Stimulated activated CD8-positive, alpha-beta memory T cell treated with anti-CD3 and anti-CD28 coated beads, Interleukin-12 subunit alpha, Interleukin-12 subunit beta, amount 100 ng/mL, for 4 hours (primary cell): ENCODE measurements at places on chromosomes 1 and 21.

GRCh38 chr21:18253221-18253620 lies 8.6 kb downstream of the CHODL start:
- DNase-seq = no peak

- DNase-seq = no peak
These were observed 73.9 kb downstream of the ACTL8 start for GRCh38 chr1:17828991-17829390.

DNA sequence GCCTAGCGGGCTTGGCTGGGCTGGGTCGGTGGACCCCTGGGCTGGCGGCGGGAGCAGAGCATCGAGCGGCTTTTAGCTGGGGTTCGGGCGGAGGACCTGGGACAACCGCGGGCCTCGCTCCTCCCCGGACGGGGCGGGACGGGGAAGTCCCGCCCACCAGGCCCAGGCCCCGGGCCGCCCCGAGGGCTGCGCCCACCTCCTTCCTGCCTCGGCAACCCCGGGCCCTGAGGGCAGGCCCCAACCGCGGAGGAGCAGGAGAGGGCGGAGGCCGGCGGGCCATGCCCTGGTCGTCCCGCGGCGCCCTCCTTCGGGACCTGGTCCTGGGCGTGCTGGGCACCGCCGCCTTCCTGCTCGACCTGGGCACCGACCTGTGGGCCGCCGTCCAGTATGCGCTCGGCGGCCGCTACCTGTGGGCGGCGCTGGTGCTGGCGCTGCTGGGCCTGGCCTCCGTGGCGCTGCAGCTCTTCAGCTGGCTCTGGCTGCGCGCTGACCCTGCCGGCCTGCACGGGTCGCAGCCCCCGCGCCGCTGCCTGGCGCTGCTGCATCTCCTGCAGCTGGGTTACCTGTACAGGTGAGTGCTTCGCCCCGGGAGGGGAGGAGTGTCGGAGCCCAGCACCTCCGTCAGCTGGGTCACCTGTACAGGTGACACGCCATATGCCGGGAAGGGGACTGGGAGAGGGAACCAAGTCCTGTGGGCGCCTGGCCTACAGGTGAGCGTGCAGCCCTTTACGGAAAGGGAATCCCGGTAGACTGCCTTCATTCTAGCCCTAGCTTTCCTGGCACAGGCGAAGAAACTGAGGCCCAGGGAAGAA lies at the start of gene XKR8:
Gene XKR8 (plus strand): TSS at position 182 of the 812 bp plus-strand sequence. CDS start 97 bp downstream, at position 279.
- peak; percentile 78 for DNase-seq

- DNase-seq = no peak
These were observed 313.8 kb downstream of the TGFB2 start for GRCh38 chr1:218658899-218659298.

- no peak for DNase-seq
These were observed 73.1 kb upstream of the LRRN2 start for GRCh38 chr1:204758601-204759000.

GRCh38 chr1:183806125-183806524 lies 1.2 kb downstream of the RGL1 start:
- DNase-seq = no peak

DNA sequence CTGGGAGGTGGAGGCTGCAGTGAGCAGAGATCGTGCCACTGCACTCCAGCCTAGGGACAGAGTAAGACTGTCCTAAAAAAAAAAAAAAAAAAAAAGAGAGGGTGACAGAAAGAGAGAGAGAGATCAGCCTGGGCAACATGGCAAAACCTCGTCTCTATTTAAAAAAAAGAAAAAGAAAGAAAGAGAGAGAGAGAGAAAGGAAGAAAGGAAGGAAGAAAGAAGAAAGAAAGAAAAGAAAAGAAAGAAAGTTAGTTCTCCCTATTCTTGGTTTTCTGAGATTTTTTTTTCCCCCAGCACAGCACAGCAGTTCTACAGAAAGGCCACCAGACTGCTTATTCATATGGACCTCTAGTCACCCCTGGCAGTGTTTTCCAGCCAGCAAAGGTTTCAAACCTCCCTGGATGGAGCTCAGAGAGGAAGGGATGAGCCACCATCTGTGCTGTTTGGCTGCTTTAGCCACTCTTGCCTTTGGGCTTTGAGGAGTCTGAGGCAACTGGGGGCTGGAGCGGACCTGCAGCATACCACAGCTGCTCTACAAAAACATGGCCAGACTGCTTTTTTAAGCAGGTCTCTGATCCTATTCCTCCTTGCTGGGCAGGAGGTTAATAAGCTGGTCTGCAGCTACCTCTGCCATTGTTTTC lies 10.6 kb downstream of the S100A6 start:
- DNase-seq = no peak

DNA sequence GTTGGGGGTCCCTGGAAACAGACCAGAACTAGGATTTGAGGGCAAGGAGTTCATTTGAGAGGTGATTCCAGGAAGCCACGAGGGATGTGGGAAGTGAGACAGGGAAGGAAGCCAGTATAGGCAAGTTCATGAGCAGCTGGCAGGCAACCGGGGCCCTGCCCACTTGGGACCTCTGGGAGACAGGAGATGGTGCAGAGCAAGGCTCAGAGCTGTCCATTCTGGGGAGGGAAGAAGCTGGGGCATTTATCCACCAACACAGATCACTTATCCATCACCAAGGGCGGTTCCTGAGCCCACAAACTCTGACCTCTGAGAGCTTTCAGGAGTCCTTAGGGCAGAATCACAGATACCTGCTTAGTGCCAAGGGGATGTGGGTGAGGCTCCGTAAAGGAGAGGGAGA lies 16.8 kb downstream of the EDN2 start:
- no peak for DNase-seq

DNA sequence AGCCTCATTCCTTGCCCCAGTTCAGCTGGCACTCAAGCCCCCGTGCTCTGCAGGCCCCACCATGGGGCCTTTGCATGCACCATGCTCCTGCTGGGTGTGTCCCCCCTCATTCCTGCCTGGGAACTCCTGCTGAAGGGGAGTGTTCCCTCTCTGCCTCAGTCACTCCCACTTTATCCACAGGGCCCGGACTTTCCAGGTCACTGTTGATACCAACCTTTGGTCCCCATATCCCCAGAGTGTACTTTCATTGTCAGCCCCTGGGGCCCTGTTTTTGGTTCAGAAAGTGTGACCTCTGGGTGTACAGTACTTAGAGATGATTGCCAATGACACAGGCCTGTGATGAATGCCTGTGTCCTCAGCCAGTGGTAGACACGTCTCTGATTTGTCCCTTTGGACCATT lies 2.9 kb downstream of the TTC22 start:
- DNase-seq = no peak

DNA sequence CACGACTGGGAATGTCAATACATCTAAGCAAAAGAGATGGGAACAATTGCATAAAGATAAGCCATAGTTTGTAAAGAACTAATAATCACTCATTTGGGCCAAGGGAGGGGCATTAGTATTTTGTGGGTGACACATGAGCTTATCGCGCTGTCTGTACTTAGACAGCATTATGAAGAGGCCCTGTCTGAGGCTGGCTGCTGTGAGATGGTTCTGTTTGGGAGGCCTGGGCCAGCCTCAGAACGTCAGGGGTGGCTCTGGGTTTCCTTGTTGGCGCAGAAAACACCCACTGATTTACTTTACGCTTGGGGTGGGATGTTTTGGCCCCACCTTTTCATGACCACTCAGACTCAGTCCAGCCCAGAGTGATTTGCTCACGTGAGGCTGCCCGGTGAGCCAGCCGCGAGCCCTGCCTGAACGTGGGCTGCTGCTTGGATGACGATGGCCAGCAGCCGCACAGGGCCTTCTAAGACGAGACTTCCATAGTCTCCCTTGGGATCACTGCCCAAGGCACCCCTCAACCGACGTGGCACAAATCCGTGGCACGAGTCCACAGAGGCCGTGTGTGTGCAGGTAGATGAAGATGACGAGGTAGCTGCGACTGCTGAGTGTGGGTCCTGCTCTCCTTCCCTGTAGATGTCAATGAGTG lies 18.7 kb downstream of the UMODL1 start:
- no peak for DNase-seq

- DNase-seq = no peak
These were observed 296.3 kb upstream of the ZP4 start for GRCh38 chr1:238186887-238187574.

- DNase-seq = no peak
These were observed 8.6 kb downstream of the ARHGAP29 start for GRCh38 chr1:94228640-94229375.

GRCh38 chr1:231279081-231279480 lies 38.1 kb downstream of the GNPAT start:
- DNase-seq = no peak

GRCh38 chr1:81708250-81708649 lies 92.5 kb upstream of the ADGRL2 start:
- no peak for DNase-seq

GRCh38 chr21:38219049-38219628 lies 37.7 kb upstream of the KCNJ15 start:
- DNase-seq = no peak

GRCh38 chr1:244647819-244648218 lies 5.1 kb upstream of the DESI2 start:
- no peak for DNase-seq

- DNase-seq = no peak
These were observed 50.8 kb downstream of the OLFM3 start for GRCh38 chr1:101945884-101946283.

- no peak for DNase-seq
These were observed 26.2 kb upstream of the TARBP1 start for GRCh38 chr1:234504969-234505768.

DNA sequence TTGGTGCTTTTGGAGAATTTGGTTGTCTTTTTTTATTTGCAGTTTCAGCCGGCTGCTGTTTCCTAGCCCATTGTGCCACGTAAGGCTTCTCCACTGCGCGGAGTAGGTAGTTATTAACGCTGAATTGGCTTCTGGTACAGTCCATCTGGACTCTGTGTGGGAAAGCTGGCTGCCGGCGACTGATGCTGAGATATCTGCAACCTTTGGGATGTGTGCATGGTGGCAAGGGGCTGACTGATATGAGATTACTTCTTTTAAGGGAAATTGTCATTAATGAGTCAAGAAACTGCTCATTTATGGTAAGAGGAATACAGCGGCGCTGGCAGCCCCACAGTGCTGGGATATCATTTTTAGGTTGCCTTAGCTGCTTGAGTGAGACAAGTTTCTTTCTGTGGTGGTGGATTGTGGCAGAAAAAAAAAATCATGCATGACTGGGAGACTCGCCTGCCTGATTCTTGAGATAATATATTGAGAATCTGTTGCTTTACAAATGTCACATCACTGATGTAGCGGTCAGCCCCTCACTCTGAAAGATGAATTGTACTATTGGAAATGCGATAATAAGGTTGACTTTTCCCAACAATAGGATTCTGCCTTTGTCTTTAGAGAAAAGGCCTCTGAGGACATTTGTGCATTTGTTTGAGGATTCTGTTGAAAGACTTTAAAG lies 2.5 kb upstream of the ELAVL4 start:
- no peak for DNase-seq

GRCh38 chr1:46036894-46037839 lies 95.3 kb downstream of the PIK3R3 start:
- DNase-seq = peak; percentile 64

DNA sequence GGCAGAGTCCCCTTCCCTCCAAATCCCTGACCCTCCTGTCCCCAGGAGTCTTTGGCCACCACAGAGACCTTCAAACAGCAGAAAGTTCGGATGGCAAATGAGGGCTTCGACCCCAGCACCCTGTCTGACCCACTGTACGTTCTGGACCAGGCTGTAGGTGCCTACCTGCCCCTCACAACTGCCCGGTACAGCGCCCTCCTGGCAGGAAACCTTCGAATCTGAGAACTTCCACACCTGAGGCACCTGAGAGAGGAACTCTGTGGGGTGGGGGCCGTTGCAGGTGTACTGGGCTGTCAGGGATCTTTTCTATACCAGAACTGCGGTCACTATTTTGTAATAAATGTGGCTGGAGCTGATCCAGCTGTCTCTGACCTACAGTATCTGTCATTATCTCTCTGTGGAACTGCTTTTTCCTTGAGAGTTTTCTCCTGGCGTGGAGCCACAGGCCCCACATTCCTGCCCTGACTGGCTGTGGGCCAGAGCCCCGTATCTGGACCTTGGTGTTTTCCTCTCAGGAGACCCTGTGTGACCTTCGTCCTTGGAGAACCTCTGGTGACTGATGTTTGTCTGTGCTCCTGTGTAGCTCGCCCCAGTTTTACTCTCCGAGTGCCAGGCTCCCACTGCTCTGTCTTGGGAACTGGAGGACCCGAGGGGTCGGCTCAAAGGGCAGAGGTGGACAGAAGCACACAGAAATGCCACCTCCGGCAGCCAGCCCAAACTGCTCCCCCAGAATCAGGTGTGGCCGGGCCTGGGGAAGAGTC lies 4.8 kb downstream of the SLC27A3 start:
- no peak for DNase-seq

DNA sequence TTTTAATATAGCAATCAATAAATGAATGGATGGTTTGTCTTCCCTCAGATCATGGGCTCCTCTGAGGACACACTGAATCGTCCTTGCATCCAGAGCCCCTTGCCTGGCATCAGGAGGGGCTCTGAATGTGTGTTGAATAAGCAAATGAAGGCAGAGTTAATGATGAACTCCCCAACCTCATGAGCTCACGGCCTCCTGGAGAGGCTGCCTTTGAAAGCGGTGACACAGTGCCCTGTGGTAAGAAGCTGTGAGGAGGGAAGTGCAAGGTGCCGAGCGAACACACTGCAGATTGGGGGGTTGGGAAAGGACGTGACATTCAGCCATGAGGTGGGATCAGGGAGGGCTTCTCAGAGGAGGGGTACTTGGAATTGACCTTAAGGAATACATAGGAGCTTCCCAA lies 3.2 kb upstream of the PARS2 start:
- DNase-seq = no peak

GRCh38 chr1:7379441-7379971 lies 391.6 kb upstream of the VAMP3 start:
- DNase-seq = no peak

DNA sequence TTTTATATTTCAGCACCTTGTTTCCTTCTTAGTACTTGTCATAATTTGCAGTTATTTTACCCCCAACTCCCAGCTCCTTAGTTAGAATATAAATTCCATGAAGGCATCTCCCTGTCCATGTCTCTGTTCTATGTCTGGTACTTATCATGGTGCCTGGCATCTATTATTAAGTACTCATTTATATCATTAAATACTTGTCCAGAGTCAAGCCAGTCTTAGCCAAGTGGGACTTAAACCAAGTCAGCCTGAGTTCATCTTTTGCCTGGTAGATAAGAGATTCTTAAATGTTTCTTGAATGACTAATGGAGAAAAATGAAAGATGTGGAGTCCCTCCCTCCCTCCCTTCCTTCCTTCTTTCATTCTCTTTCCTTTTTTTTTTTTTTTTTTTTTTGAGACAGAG lies 9.4 kb downstream of the SLC25A44 start:
- no peak for DNase-seq

- DNase-seq = no peak
These were observed 162.6 kb downstream of the RUNX1 start for GRCh38 chr21:34886240-34887104.

GRCh38 chr1:214331827-214332423 lies 51.0 kb downstream of the SMYD2 start:
- no peak for DNase-seq
